Stomach (tissue), 19 donors: ENCODE measurements at places on chromosomes 7 and 10. TPM values are rescaled to one million over a fixed set of nuclear protein-coding genes. Genes with fewer than 3 reads are reported as not detected.

- H3K27me3 ChIP-seq = no peaks in the 10 kb centered on the region
- no peak for DNase-seq
- no peaks in the 10 kb centered on the region for H3K36me3 ChIP-seq
Observed at GRCh38 chr10:48343921-48344598, 37.6 kb downstream of the MAPK8 start.

Gene C10orf90
- not detected for total RNA-seq

DNA sequence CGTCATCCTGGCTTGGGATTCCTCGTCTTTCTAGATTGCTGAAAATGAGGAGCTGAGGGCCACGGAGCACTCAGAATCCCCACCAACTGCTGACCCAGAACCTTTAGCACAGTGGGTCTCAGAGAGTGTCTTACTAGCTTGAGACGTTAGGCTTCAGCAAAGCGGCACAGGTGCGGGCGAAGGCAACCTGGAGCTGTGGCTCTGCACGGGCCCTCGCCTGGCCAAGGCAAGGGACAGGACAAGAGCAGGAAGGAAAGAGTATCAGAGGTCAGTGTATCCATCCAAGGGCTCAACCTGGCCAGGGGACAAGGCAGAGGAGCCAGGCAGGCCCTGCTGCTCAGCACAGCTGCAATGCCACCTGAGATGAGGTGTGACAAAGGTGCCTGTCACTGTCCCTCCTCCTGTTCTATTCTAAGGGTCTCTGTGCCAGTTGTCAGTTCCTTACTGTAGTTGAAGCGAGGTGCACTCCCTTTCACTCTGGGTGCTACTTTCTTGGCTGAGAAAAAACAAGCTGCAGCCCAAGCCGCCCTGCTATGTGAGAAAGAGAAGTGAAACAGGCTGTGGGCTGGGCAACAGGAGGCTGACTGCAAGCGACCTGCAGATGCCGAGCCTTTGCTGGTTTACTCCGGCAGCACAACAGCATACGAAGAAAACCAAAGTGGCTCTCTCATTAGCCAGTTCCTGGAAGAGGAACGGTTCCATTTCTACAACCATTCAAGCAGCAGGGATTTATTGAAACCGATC lies 33.3 kb upstream of the KDM7A start:
- H3K27ac ChIP-seq = no peak overlapping the region
- H3K4me1 ChIP-seq = peaks cover 18% of the 10 kb centered on the region
- no peaks in the 10 kb centered on the region for H3K36me3 ChIP-seq
- H3K4me3 ChIP-seq = no peak overlapping the region
- H3K27me3 ChIP-seq = no peaks in the 10 kb centered on the region

- no peak overlapping the region for H3K4me3 ChIP-seq
- no peak for DNase-seq
- no peaks in the 10 kb centered on the region for H3K27me3 ChIP-seq
- no peak overlapping the region for H3K27ac ChIP-seq
- no peaks in the 10 kb centered on the region for H3K4me1 ChIP-seq
Observed at GRCh38 chr7:90846192-90846591, 250.1 kb downstream of the CDK14 start.

- DNase-seq = peak; percentile 56
- H3K36me3 ChIP-seq = no peaks in the 10 kb centered on the region
- no peak overlapping the region for H3K4me3 ChIP-seq
Observed at GRCh38 chr7:23938937-23939552, 229.0 kb downstream of the STK31 start.

- no peaks in the 10 kb centered on the region for H3K27me3 ChIP-seq
- no peaks in the 10 kb centered on the region for H3K36me3 ChIP-seq
- no peak overlapping the region for H3K27ac ChIP-seq
- peaks cover 6% of the 10 kb centered on the region for H3K4me1 ChIP-seq
- H3K4me3 ChIP-seq = no peak overlapping the region
Observed at GRCh38 chr10:75197906-75198305, 12.7 kb upstream of the VDAC2 start.

Gene CYP2C19
- total RNA-seq = 135 TPM
